Small intestine (tissue), 16 donors: ENCODE measurements at places on chromosomes 3 and 15.

- DNase-seq = no peak
Observed at GRCh38 chr3:194612221-194612620, 21.0 kb downstream of the TMEM44 start.

DNA sequence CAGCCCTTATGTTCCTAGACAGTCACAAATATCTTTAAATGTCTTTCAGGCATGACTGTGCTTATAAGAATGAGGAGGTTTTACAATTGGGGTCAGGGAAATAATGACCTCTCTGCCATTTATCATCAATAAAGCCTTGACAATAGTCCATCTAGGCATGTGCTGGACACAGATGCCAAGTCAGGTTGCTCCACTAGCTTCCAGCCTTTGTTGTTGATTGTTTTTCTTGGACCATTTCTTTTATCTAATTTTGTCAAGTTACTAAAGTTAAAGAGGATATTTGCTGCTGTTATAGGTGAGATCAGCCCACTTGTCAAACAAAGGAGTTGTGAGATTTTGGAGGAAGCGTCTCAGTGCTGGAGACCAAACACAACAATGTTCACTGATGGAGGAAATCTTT is 628.0 kb downstream of the ROBO2 start:
- DNase-seq = no peak

DNA sequence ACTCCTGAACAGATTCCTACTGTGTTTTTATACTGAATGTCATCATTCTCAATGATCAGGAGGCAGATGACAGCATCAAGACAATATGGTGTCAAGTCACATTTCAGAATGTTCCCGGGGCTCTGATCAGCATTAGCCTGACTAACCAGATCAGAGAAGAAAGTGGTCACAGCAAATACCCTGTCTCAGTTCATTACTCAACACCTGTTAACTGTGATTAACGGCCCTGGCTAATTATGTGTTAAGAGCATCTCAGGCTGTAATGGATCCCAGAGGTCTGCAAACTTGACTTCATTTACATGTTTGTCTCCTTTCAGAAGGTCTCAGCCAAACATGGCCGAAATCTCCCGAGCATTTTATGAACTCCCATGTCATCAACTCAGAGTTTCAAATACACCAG is 833.7 kb downstream of the FHIT start:
- DNase-seq = no peak

- no peak for DNase-seq
Observed at GRCh38 chr3:3495611-3496010, 303.6 kb upstream of the LRRN1 start.

- no peak for DNase-seq
Observed at GRCh38 chr3:185724761-185725160, 100.1 kb downstream of the IGF2BP2 start.

DNA sequence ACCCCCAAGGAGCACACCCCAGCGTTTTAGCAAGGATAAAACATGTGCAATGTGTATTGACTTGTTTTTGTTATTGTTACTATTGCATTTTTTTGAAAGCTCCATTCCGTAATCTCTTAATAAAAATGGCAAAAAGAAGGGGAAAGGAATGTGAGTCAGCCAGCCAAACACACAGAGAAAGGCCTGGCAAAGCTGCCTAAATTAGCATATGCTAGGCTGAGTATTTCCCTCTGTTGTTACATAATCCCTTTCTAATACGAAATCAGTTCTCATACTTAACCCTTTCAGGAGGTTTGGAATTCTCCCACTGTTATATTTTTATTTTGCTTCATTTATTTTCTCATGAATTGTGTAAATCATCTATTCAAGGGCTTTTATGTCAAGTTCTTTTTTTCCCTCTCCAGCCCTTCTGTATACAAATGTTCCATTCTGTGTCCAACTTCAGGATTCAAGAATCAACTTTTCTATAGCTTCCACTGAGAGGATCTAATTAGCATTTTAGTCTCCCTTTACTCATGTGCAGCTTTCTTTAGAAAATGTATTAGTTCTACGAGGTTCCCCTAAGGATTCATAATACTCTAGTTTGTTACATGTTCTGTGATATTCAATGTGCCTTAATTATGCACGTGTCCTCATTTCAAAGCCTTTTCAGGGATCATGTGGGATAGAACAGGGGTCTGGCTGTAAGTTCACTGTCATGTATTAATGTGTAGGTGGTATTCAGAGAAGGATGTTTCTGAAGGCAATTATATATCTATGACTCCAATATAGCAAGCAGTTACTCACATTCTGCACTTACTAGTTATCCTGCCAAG is 9.2 kb downstream of the CADM2 start:
- DNase-seq = no peak

GRCh38 chr3:126454025-126454424 is 21.7 kb downstream of the ZXDC start:
- no peak for DNase-seq

DNA sequence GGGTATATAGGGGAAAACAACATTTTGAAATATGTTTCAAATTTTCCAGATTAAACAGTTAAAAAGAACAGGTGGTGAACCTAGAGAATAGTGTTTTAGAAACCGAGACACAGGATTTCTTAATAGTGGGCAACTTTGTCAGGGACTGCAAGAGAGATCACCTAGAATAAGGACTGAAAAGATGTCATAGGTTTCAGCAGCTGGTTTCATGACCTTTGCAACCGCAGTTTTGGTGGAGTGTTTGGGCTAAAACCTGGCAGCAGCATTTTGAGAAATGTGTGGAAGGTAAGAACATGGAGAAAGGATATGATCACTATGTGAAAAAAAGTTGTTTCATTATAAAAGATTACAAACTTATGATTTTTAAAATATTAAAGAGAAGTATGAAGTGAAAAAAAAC is 34.9 kb downstream of the PRKCI start:
- DNase-seq = no peak

DNA sequence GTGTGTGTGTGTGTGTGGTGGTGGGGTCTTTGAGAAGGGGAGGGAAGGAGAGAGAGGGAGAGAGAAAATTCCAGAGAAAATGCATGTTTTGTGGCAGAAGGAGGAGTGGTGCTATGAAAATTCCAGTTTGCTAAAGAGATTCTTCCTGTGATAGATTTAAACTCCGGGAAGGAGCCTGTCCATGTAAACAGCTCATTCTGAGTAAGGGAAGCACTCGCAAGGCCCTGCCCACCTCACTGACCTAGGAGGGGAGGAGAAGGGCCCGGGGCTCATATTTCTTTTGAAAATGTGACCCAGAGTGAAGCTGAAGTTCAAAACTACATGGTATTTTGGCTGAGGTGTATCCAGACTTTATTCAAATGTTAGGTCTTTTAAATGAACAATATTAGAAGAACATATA is 41.3 kb downstream of the ADAMTSL3 start:
- DNase-seq = no peak

DNA sequence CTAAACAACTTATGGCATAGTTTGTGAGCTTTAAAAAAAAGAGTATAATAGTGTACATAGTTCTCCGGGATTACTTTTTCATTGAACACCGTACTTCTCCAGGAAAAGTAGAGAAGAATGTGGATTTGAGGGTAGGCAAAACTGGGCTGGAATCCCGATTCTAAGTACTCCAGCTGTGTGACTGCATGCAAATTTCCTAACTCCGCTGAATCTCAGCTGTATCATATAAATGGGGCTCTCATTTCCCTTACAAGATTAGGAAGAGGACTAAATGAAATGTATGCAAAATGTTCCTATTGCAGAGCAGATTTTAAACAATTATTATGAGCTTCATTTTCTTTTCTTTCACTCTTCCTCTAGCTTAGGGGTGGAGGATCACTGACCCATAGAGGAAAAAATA is 70.3 kb upstream of the HERC1 start:
- no peak for DNase-seq

GRCh38 chr3:28745436-28745835 is 396.8 kb upstream of the AZI2 start:
- no peak for DNase-seq

- no peak for DNase-seq
Observed at GRCh38 chr3:11555881-11556633, 87.7 kb downstream of the VGLL4 start.

DNA sequence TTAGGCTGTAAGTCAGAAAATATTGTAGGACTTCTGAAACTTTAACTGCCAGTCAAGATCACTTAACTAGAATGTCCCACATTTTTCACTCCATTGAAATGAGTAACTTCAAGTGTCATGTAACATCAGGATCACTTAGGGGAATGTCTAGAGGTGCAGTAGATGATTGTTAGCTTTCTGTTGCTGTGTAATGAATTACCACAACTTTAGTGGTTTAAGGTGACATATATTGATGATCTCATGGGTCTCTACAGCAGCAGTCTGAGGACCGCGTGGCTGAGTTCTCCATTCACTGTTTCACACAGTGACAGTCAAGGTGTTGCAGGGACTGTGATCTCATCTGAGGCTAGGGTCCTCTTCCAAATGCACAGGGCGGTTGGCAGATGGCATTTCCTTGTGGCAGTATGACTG is 82.7 kb downstream of the SLC25A26 start:
- peak; percentile 13 for DNase-seq

- no peak for DNase-seq
Observed at GRCh38 chr3:99856437-99857220, 39.0 kb downstream of the CMSS1 start.

- DNase-seq = peak; percentile 50
Observed at GRCh38 chr15:45129651-45130129, at the start of the genes DUOX1 and DUOXA1. Gene DUOX1, plus strand, starts transcription at chr15:45129994. Its CDS starts 1,973 bp downstream, at chr15:45131967. Gene DUOXA1, minus strand, starts transcription at chr15:45129879. Its CDS starts 6,865 bp downstream, at chr15:45123014.

GRCh38 chr3:178075344-178075743 is 460.9 kb upstream of the KCNMB2 start:
- DNase-seq = no peak

GRCh38 chr3:18237251-18238005 is 187.7 kb downstream of the SATB1 start:
- DNase-seq = no peak

DNA sequence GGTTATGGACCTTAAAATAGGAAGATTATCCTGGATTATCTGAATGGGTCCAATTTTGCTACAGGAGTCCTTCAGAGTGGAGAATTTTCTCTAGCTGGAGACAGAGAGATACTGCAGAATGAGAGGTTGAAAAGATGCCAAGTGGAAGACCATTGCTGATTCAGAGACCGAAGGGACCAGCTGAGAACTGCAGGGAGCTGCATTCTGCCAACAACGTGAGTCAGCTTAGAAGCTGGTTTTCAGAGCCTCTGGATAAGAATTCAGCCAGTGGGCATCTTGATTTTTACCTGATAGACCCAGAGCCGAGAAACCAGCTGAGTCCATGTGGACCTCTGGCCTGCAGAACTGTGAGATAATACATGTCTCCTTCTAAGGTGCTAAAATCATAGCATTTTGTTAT is 234.0 kb downstream of the NR2F2 start:
- no peak for DNase-seq

DNA sequence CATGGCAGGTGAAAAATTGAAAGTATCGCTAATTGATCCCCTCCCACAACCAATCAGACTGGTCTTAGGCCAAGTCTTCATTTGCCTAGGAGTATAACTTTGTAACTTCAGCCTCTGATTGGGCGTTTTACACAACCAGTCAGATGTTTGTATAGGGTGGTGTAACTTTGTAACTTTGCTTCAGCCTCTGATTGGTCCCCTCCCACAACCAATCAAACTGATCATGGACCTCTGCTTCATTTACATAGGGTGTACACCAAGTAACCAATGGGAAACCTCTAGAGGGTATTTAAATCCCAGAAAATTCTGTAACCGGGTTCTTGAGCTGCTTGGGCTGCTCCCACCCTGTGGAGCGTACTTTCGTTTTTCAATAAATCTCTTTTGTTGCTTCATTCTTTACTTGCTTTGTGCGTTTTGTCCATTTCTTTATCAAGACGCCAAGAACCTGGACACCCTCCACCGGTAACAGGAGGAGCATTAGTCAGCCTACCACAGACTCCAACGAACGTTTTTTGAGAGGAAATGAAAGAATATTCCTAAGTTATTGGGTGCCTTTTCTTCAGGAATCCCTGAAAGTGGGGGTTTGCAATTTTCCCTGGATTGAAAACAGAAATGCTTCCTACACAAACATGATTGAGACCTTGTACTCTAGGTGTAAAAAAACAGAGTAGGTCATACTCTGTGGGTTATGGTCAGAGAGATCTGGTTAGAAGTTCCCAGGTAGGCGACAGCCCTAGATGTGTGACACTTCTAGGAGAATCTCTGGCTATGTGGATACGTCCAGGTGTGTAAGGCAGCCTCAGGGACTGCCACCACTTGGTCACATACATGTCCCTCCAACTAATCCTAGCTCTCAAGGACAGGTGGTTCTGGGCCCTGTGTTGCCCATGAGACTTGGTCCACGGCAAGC is 5.5 kb upstream of the SACM1L start:
- DNase-seq = no peak

DNA sequence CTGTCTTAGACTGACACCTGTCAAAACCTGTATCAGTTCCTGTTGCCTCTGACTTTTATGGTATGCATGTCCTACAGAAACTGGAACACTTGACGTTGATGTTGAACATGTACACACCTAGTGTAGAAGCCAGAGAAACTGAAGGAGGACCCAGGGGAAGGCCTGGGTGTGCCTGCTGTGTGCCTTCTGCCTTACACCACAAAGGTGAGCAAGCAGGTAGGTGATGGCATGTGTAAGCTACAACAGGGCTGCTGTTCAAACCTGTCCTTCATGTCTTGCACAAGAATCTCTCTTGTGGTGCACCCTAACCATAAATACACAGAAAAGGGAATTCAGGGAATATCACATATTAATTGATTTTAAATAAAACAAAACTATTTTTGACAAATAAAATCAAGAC is 13.6 kb upstream of the AQP9 start:
- DNase-seq = no peak

DNA sequence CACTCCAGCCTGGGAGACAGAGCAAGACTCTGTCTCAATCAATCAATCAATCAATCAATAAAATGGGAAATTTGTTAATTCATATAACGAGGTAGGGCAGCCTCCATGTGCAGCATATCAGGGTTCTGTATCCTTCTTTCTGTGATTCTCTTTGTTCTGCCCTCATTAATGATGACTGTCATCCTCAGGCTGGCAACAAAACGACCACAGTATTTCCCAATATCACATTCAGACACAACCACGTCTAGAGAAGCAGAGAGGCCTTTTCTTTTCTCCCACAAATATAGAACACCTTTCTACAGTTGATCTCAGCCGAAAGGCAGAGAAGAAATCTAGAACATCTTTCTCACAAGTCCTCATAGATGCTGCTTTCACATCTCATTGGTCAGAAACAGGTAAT is 11.2 kb downstream of the CEP19 start:
- DNase-seq = no peak

- no peak for DNase-seq
Observed at GRCh38 chr3:182698078-182698477, 95.2 kb upstream of the ATP11B start.

GRCh38 chr3:44222337-44222736 is 19.3 kb upstream of the TOPAZ1 start:
- peak; percentile 29 for DNase-seq

GRCh38 chr3:98188545-98188944 is 22.0 kb downstream of the OR5H15 start:
- no peak for DNase-seq

GRCh38 chr3:100613721-100614390 is 4.5 kb downstream of the ADGRG7 start:
- DNase-seq = peak; percentile 85

- no peak for DNase-seq
Observed at GRCh38 chr3:184796954-184797353, 15.0 kb upstream of the VPS8 start.

DNA sequence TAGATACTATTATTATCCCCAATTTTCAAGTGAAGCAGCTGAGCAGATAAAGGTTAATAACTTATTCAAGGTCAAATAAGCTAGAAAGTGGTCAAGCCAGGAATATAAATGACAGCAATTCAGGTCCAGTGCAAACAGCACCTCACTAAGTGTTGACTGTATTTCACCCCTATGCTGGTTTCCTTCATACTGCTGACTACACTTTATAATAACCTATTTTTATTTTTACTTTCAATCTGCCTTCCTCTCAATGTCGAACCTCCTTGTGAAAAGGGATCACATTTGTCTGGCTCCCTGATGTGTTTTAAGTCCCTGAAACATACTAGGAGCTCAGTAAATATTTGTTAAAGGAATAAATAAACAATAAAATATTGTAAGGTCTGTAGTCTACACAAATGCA is 146.1 kb downstream of the NAALADL2 start:
- no peak for DNase-seq
